ENCODE measurements at places on chromosomes 6 and 20.

- DNase-seq = no peak
Measured at GRCh38 chr6:26243132-26243531, 121.9 kb upstream of the BTN3A2 start.

DNA sequence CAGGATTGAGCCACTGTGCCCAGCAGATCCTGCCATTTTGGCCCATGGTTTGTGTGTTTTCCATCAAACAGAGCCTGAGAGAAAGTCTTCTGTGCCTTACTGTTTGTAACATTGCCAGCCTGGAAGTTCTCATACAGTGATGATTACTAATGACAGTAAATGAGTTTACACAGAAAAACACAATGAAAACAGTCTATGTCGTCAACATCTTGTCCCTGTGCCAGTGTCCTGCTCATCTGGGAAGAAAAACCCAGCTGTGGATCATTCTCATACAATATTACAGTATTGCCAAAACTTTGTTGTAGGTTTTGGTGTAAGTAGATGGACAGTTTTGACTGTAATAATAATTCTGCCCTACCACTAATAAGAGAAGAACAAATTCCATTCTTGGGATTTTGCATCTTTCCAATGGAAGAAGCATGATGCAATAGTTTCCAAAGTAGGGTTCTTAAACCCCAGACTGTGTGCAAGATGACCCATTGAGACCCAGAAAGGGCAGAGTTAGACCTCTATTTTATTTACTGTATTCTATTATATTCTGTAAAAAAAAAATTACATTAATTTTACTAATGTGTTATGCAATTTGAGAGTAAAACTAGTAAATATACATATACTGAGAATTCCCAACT is 135.0 kb upstream of the JARID2 start:
- no peak for DNase-seq

DNA sequence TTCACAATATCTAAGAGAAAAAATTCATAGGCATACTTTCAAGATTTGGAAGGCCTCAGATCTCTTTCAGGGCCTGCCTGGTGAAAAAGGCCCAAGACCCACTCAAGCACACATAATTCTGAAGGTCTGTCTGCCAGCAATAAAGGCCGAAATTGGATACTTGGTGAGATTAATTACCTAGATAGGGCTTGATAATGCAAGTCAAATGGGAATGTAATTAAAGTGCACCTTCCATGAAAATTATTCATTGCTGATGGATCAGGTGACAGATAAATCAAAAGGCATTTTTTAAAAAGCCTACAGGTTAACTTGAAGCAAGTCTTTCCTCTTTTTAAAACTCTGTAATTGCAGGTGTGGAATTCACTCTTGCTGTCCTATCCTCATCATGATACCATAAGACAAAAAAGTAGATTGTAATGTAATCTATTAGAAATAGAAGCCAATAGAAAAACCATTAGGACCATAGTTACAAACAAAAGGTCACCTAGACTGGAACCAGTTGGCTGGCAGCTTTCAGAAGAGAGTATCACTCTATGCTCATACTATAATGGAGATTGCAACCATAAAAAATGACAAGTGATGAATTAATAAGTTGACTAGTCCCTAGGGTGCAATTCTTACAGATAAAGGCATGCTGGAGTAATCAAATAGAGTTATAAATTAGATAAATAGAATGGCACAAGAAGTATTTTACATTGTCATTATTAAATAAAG is 77.3 kb downstream of the EPHA7 start:
- DNase-seq = no peak

- DNase-seq = no peak
Measured at GRCh38 chr6:23601811-23602345, 524.1 kb upstream of the NRSN1 start.

DNA sequence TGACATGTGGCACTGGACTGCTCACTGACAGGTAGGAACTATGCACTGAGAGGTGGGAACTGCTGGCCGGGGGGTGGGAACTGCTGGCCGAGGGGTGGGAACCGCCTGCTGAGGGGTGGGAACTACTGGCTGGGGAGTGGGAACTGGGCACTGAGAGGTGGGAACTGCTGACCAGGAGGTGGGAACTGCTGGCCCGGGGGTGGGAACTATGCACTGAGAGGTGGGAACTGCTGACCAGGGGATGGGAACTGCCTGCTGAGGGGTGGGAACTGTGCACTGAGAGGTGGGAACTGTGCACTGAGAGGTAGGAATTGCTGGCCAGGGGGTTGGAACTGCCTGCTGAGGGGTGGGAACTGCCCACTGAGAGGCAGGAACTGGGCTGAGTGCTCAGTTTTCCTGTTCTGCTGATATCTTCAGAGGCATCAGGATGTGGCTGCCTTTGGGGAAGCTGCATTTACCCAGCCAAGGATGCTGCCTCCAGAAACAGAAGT is 90.2 kb downstream of the THBS2 start:
- no peak for DNase-seq

DNA sequence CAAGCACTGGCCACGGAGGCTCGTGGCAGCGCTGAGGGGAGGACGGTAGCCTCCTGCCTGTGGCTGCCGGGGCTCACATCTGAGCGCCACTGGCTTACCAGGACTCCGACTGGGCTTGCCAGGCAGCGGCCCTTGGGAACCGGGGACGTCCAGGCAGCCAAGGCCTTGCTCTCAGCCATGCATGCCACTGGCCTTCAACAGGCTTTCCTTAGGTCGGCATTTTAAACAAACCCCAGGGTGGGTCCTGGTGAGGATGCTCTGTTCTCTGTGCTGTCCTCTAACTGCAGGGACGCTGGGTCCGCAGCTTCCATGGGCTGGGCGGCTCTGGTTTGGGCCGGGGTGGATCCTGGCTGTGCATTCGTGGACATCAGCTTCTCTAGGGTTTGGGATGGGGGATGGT is 59.1 kb upstream of the BHLHE23 start:
- DNase-seq = no peak
